ENCODE measurements at places on chromosomes 16 and 17.

- H3K36me3 ChIP-seq, result no peaks in the 10 kb centered on the region
- DNase-seq, result no peak
- no peaks in the 10 kb centered on the region for H3K4me1 ChIP-seq
- no peaks in the 10 kb centered on the region for H3K27me3 ChIP-seq
- H3K27ac ChIP-seq, result no peak overlapping the region
These were observed 241.0 kb upstream of the ASIC2 start for GRCh38 chr17:33534087-33534486.

GRCh38 chr17:48954300-48954755 lies 9.7 kb upstream of the SNF8 start:
- H3K4me3 ChIP-seq, result no peak overlapping the region
- no peak overlapping the region for H3K27ac ChIP-seq
- no peaks in the 10 kb centered on the region for H3K4me1 ChIP-seq
- no peaks in the 10 kb centered on the region for H3K36me3 ChIP-seq
- no peaks in the 10 kb centered on the region for H3K27me3 ChIP-seq
- no peak for DNase-seq

DNA sequence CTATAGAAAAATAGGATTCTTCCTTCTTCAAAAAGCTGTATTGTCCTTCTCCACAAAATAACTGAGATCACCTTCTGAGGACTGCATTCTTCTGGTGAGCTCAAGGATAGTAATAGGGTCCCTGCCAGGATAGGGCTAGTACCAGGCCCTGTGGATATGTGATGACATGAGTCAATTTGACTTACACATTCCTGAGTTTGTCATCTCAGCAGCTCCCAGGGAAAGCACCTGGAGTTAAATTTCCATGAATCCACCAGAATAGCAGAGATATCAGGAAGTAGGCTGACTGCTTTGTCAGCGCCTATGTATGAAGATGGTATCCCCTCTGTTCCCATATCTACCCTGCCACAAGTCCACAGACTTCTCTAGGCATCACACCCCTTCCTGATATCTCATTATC lies 225.8 kb downstream of the PMP22 start:
- H3K4me3 ChIP-seq, result no peak overlapping the region
- DNase-seq, result no peak
- H3K27me3 ChIP-seq, result no peaks in the 10 kb centered on the region
- H3K27ac ChIP-seq, result no peak overlapping the region
- H3K4me1 ChIP-seq, result no peaks in the 10 kb centered on the region
- H3K36me3 ChIP-seq, result no peaks in the 10 kb centered on the region

- H3K27me3 ChIP-seq, result no peaks in the 10 kb centered on the region
- peaks cover 5% of the 10 kb centered on the region for H3K4me1 ChIP-seq
- DNase-seq, result no peak
- no peak overlapping the region for H3K27ac ChIP-seq
These were observed 44.0 kb downstream of the SDK2 start for GRCh38 chr17:73600103-73600871.

DNA sequence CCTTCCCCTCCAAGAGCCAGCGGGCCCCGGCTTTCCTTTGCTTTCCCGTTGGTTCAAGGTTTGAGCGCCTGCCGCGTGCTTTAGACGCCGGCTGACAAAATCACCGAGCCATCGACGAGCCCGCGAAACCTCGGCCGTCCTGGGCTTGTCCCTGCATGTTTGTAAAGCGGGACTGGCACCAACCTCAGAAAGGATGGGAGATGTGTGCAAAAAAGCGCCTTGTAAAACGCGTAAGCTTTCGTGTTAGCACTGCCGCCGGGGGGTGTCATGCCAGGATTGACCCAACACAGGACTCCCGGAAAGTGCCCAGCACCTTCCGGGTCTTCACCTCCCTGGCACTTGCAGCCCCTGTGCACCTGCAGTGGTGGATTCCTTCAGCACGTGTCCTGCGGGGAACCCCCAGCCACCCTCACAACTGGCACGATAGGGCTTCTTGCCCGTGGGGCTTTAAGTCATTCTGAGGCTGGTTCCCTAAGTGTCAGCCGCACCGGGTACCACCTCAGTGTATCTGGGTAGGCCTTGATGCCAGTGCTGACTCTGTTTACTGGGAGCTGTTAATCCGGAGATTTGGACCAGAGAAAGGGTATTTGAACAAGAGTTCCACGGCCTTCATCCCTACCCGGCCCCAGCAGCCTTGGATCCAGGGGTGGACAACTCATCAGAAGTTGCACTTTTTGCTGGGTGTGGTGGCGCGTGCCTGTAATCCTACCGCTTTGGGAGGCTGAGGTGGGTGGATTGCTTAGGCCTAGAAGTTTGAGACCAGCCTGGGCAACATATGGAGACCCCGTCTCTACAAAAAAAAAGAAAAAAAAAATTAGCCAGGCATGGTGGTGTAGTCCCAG lies 817 bp downstream of the NDUFAF8 start:
- DNase-seq, result no peak
- H3K4me3 ChIP-seq, result peak overlapping the region; percentile 99
- H3K4me1 ChIP-seq, result peaks cover 5% of the 10 kb centered on the region
- no peak overlapping the region for H3K27ac ChIP-seq

GRCh38 chr17:77425791-77426641 lies 285.2 kb downstream of the SEC14L1 start:
- H3K4me3 ChIP-seq, result no peak overlapping the region
- H3K36me3 ChIP-seq, result no peaks in the 10 kb centered on the region
- peak overlapping the region; percentile 87 for H3K27ac ChIP-seq

Measured in ovary (tissue), 10 donors.